Naive B cell (primary cell): ENCODE measurements at places on chromosomes 2 and 18. TPM values are rescaled to one million over a fixed set of nuclear protein-coding genes. Genes with fewer than 3 reads are reported as not detected.

The GRB14 gene
- not detected for polyA plus RNA-seq

The ZNF519 gene
- 6.0 TPM for polyA plus RNA-seq

The CHRNG gene
- not detected for polyA plus RNA-seq

The EVA1A gene
- not detected for polyA plus RNA-seq

DNA sequence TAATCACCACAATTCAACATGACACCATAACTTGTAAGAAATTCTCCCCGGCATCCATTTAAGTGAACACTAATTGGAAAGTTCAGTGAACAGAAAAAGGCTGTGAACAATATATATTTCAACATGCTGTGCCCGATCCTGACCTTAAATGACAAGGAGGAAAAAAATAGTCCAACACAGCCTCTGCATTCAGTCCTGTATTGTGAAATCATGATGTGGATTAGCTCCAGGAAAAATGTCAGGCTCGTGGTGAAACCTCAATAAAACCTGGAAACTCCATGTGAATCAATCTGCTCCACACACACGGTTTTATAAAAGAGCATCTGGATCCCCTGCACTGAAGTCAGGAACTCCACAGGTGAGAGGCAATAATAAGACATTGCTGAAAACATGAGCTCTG, 145.4 kb upstream of the SPOPL start:
- no peak overlapping the region for H3K4me3 ChIP-seq
- H3K27ac ChIP-seq = no peak overlapping the region
- no peaks in the 10 kb centered on the region for H3K27me3 ChIP-seq
- H3K4me1 ChIP-seq = no peaks in the 10 kb centered on the region

DNA sequence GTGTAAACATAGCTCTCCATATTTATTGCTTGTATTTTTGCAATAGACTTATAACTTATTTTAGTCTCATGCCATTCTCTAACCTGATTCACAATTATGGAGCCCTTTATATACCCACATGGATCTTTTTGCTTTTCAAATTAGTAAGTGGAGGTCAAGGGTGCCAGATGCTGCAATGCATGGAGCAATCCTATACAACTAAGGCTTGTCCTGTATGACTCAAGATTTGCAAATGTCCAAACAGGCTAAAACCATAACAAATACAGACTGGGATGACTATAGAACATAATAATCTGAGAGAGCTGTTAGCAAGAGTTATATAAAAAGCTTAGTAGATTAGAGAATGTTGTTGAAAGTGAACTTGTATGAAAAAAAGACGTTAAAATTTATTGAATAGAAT, 690.4 kb upstream of the NRXN1 start:
- no peaks in the 10 kb centered on the region for H3K36me3 ChIP-seq
- H3K4me3 ChIP-seq = no peak overlapping the region
- H3K27ac ChIP-seq = no peak overlapping the region
- H3K27me3 ChIP-seq = no peaks in the 10 kb centered on the region
- no peaks in the 10 kb centered on the region for H3K4me1 ChIP-seq

DNA sequence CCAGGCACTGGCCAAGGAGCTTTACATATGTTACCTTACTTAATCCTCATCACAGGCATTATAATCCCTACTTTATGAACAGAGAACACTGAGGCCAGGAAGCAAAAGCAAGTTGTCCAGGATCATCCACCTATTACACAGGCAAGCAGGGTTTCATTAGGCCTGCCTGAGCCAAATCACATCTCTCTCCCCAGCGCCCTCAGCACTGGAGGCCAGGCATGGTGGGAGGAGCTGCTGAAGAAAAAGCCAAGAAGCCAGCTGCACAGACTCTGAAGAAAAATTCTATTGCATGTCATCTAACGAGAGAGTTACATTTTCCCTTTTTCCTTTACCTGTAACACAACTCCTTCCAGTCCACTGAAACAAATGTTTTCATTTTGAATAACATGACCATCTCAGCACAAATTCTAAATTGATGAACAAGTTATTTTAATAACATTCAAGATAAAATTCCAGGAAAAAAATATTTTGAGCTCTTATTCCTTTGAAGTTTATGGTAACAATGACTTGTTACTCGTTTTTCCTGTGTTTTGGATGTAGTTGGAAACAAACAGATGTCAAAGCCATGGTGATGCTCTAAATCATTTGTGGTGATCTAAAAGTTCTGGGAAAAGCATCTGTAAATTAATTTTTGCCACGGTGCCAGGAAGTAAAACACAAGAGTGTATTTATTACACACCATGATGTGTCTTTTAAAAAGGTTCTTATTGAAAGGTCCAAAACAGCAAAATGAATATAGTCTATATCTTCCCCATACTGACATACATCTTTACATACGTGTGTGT, 139.0 kb upstream of the ITGB6 start:
- H3K27ac ChIP-seq = no peak overlapping the region
- no peak for DNase-seq
- H3K36me3 ChIP-seq = no peaks in the 10 kb centered on the region

DNA sequence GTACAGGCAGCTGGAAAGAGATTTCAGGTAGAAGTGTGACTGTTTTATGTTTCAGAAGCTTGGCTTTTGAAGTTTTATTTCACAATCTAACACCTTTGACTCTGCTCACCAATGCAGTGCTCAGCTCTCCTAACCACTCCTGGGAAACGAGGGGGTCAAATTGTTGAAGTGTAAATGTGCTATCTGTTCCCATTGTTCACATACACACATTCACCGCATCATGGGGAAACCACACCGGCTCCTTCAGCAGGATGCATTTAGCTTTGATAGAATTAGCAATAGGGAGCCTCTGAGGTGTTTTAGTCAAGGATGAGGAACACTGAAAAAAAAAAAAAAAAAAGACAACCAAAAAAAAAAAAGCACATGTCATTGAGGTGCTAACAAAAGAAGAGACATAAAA, 13.4 kb upstream of the DLGAP1 start:
- no peak overlapping the region for H3K27ac ChIP-seq
- no peaks in the 10 kb centered on the region for H3K27me3 ChIP-seq
- no peak overlapping the region for H3K4me3 ChIP-seq

GRCh38 chr2:181313845-181314244, 143.3 kb upstream of the ITGA4 start:
- H3K4me3 ChIP-seq = no peak overlapping the region
- no peak for DNase-seq
- H3K4me1 ChIP-seq = peaks cover 42% of the 10 kb centered on the region
- H3K36me3 ChIP-seq = no peaks in the 10 kb centered on the region
- peak overlapping the region; percentile 87 for H3K27ac ChIP-seq
- H3K27me3 ChIP-seq = no peaks in the 10 kb centered on the region

GRCh38 chr18:10377956-10378355, 76.5 kb upstream of the APCDD1 start:
- H3K4me3 ChIP-seq = no peak overlapping the region
- no peak for DNase-seq
- H3K36me3 ChIP-seq = no peaks in the 10 kb centered on the region
- peaks cover 10% of the 10 kb centered on the region for H3K4me1 ChIP-seq
- no peak overlapping the region for H3K27ac ChIP-seq

- DNase-seq = no peak
- H3K4me1 ChIP-seq = peaks cover 13% of the 10 kb centered on the region
- peak overlapping the region; percentile 76 for H3K4me3 ChIP-seq
- no peaks in the 10 kb centered on the region for H3K27me3 ChIP-seq
These were observed 147.7 kb downstream of the KLHL29 start for GRCh38 chr2:23532391-23533337.

DNA sequence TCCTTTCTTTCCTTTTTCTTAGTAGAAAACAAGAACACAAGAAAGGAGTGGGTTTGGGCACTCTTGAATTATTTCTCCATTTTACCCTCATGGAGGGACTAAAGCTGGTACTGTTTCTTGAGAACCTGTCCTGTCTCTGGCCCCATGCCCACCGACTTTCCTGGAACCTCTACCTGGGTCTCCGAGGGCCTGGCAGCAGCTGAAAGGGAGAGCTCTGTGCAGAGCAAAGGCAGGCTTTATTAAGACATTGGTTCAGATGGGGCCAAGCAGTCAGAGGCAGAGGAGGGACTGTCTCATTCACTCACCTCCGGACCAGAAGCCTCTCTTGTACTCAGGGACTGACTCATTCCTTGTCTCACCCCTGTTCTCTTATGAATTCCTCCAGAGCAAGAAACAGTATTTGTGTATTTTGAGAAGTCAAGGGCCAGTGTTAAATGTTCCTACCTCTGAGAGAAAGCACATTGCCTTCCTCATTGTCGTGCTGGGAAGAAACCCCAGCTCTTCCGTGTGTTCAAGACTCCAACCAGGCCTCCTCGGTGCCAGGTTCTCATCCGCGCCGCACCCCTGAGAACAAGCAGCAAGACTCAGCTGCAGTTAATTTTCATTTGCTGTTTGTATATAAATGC, 201.9 kb upstream of the NT5C1B start:
- H3K27ac ChIP-seq = no peak overlapping the region
- no peaks in the 10 kb centered on the region for H3K27me3 ChIP-seq
- no peak overlapping the region for H3K4me3 ChIP-seq
- DNase-seq = no peak

- no peak overlapping the region for H3K27ac ChIP-seq
- H3K4me1 ChIP-seq = no peaks in the 10 kb centered on the region
- H3K36me3 ChIP-seq = no peaks in the 10 kb centered on the region
These were observed 61.6 kb upstream of the RAB27B start for GRCh38 chr18:54766634-54767033.

DNA sequence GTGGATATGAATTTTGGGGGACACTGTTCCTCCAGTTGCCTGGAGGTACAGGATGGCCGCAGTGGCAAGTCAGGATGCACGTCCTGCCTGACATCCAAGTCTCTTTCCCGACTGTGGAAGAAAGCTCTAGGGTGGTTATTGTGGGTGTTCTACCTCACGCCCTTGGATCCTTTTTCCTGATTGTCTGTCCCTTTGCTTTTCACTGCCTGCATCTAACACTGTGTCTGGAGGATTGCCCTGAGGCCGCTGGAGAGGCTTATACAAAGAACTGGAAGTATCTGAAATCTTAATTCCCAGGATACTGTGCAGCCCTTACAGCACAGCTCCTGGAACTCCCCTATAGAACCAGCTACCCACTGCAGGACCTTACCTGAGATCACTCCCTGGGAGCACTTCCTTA, 250.5 kb downstream of the TFCP2L1 start:
- DNase-seq = no peak
- H3K27me3 ChIP-seq = peaks cover 6% of the 10 kb centered on the region
- H3K4me3 ChIP-seq = no peak overlapping the region
- H3K4me1 ChIP-seq = no peaks in the 10 kb centered on the region
- no peaks in the 10 kb centered on the region for H3K36me3 ChIP-seq

- no peaks in the 10 kb centered on the region for H3K4me1 ChIP-seq
- no peaks in the 10 kb centered on the region for H3K36me3 ChIP-seq
- no peak overlapping the region for H3K27ac ChIP-seq
- H3K27me3 ChIP-seq = peaks cover 34% of the 10 kb centered on the region
- no peak for DNase-seq
- H3K4me3 ChIP-seq = no peak overlapping the region
These were observed 159.5 kb upstream of the ZNF516 start for GRCh38 chr18:76654577-76654976.

DNA sequence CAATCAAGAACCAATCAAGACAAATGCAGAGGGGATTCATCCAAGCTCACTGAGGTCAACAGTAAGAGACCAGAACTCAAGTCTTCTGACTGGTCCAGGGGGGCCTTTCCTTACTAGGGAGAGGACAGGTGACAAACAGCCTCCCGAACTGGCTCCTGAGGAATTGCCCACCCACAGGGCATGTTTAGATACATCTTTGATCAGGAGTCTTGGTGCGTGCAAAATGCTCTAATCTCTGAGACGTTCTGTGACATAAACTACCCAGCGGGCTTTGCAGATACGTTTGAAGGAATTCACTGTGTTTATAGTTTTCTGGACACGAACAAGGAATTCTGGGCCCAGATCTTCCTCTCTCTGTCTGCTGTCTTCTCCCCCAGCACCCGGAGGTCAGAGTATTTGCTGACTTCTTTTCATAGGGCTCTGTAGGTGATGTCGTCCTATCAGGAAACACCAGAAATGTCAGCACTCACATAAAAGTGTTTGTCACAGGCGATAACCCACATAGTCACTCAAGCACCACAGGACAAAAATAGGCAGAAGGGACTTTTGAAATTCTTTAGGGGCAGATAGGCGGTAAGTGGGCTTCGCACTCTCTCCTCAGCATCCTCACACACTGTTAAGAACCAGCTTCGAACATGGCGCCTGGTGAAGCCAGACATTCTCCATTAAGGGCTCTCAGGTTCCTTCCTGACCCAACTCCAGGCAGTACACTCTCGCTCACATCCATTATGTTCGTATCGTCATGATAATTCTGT, 349.0 kb downstream of the CYRIA start:
- no peaks in the 10 kb centered on the region for H3K36me3 ChIP-seq
- H3K27me3 ChIP-seq = peaks cover 14% of the 10 kb centered on the region
- DNase-seq = no peak
- no peak overlapping the region for H3K27ac ChIP-seq
- H3K4me3 ChIP-seq = no peak overlapping the region
- peaks cover 9% of the 10 kb centered on the region for H3K4me1 ChIP-seq

GRCh38 chr2:118611691-118612090, 235.8 kb downstream of the EN1 start:
- DNase-seq = no peak
- no peak overlapping the region for H3K27ac ChIP-seq
- no peaks in the 10 kb centered on the region for H3K36me3 ChIP-seq
- H3K4me1 ChIP-seq = no peaks in the 10 kb centered on the region

DNA sequence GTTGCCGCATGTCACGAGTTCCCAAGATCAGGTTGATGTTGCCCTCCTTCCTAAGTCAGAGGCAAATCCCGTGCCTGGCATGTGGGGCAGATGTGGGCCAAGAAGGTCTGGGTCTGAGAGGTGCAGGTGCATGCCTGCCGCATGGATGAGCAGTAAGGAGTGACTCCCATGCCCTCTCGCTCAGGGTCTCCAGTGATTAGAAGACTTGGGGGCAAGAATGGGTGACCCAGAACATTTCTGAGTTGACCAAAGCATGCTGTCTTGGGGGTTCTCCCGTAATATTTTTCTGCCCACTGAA, 120.6 kb upstream of the HDAC4 start:
- no peak for DNase-seq
- no peaks in the 10 kb centered on the region for H3K4me1 ChIP-seq
- no peak overlapping the region for H3K27ac ChIP-seq
- no peaks in the 10 kb centered on the region for H3K36me3 ChIP-seq
- H3K4me3 ChIP-seq = no peak overlapping the region

DNA sequence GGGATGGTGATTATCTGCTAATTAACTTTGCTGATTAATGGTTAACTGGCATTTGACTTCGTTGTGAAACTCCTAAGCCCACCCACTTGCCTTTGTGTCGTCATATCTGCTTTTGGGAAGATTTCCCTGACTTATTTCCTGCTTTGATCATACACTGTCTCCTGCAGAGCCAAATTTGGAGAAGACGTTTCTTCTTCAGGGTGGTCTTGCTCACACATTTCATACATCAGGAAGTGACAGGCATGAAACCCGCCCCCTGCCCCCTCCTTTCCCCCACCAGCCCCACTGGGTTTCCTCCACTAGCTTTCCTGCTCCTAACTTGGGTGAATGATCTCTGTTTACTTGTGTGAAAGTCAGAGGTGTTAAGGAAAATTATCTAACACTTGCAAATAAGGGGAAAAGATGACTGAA, 300.1 kb downstream of the TSN start:
- H3K27me3 ChIP-seq = no peaks in the 10 kb centered on the region
- no peak overlapping the region for H3K4me3 ChIP-seq
- no peak overlapping the region for H3K27ac ChIP-seq
- no peaks in the 10 kb centered on the region for H3K36me3 ChIP-seq
- no peak for DNase-seq
